Esophagus squamous epithelium (tissue), 5 donors: ENCODE measurements at places on chromosomes 2 and 18.

DNA sequence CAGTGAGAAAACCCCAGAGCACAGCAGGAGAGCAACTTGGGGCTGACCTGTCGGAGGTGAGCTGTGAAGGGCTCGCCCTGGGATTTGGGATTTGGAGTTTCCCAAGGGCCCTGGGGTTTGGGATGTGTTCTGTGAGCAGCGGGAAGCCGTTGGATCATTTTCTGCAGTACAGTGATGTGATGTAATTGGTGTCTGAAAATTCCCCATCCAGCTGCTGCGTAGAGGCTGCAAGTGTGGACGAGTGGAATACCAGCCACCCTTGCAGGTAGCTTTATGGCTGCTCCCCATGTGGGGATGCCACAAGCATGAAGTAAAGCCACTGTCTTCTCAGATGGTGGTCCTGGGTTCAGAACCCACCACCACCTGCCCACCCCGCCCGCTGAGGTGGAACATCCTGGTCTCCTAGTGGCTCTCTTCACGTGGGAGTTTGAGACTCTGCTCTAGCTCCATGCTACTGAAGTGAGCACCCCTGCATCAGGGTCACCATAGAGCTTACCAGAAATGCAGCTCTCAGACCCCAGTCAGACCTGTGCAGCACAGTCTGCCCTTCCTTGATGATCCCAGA lies 15.0 kb downstream of the IMPA2 start:
- H3K4me1 ChIP-seq, result peaks cover 74% of the 10 kb centered on the region
- peaks cover 9% of the 10 kb centered on the region for H3K36me3 ChIP-seq
- no peaks in the 10 kb centered on the region for H3K27me3 ChIP-seq
- DNase-seq, result no peak
- peak overlapping the region; percentile 67 for H3K27ac ChIP-seq

- H3K36me3 ChIP-seq, result no peaks in the 10 kb centered on the region
- H3K27ac ChIP-seq, result peak overlapping the region; percentile 42
- no peak overlapping the region for H3K4me3 ChIP-seq
- H3K27me3 ChIP-seq, result no peaks in the 10 kb centered on the region
- H3K4me1 ChIP-seq, result peaks cover 27% of the 10 kb centered on the region
- DNase-seq, result no peak
Observed at GRCh38 chr2:222709191-222709891, 37.9 kb downstream of the MOGAT1 start.

DNA sequence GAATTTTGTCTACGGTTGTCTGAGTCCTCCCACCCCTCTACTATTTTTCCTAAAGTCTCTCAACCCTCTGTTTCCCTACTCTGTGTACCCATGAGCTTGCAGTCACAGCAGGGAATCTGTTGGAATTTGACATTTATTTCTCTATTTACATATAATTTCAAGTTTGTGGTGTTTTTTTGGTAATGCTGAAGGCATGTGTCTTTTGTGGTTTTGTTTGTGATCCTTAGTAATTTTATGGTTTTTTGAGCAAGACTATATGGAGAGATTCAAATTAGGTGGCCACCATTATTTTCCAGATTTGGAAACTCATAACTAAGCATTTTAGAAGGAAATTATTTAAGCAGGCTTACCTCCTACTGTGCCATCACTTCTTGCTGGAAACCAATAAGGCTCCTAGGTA lies 27.2 kb upstream of the FBLN7 start:
- DNase-seq, result no peak
- no peak overlapping the region for H3K27ac ChIP-seq
- H3K4me3 ChIP-seq, result no peak overlapping the region
- H3K27me3 ChIP-seq, result no peaks in the 10 kb centered on the region
- H3K36me3 ChIP-seq, result no peaks in the 10 kb centered on the region

DNA sequence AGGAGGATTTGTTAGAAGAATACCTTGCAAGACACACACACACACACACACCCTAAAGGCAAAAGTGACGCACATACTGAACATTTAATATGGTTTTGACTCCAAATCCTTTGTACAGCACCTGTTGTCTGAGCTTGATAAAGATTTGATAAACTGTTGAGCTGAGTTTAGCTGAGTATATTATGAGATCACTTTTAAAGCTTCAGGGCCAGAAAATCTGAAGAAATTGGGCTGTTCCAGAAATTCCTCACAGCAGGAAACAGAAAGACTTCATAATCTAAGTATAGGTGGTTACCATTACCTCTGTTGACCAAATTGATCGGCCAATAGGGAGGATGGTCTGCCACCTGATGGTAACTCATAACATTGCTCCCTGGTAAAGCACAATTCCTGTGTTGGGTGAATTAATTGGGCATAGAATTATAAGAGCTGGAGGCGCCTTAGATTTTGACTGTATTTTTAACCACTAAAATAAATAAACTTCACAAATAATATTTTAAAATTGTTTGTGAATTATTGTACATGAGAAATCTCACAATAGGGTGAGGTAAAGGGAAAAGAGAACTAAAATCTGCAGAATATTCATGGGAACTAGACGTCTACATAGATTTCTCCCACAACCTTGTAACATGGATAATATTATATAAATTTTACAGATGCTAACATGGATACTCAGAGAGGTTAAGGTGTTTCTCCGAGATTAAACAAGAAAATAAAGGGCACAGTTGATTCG lies 21.8 kb upstream of the RPIA start:
- H3K4me1 ChIP-seq, result no peaks in the 10 kb centered on the region
- peak overlapping the region; percentile 26 for H3K27ac ChIP-seq
- no peaks in the 10 kb centered on the region for H3K27me3 ChIP-seq
- DNase-seq, result no peak

DNA sequence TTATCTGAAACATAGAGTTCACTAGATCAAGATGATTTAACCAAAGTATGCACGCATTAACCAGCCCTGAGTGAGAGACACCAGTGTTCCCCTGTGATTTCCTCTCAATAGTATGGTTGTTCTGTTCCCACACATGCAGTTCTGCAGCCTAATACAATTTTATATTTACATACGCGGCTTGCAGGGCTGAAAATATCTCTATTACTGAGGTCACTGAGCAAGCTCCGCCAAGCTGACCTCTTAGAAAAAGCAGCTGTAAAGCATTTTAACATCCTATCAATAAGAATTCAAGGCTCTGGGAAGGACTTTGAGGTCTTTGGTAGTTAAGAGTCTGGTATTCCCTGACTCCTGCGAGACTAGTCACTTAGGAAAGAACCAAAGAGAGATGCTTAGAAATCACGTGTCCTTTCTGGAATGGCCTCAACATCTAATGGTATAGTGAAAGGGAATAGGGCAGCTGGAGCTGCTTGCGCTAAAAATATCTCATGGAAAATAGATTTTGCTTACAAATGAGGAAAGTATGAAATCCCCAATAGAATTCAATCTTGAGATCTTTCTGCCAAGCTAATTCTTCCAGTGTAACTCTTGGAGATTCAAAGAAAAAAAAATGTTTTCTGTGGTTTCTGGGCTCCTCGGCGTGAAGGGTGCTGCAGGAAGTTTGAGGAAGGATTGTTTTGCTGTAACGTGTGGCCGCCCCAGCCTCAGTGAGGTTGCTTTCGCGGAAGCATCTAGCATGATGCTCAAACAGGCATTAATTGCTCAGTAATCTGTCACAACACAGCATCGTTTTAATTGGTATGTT lies 59.2 kb downstream of the DOCK10 start:
- DNase-seq, result no peak
- no peaks in the 10 kb centered on the region for H3K36me3 ChIP-seq
- peak overlapping the region; percentile 75 for H3K27ac ChIP-seq
- H3K4me1 ChIP-seq, result no peaks in the 10 kb centered on the region

DNA sequence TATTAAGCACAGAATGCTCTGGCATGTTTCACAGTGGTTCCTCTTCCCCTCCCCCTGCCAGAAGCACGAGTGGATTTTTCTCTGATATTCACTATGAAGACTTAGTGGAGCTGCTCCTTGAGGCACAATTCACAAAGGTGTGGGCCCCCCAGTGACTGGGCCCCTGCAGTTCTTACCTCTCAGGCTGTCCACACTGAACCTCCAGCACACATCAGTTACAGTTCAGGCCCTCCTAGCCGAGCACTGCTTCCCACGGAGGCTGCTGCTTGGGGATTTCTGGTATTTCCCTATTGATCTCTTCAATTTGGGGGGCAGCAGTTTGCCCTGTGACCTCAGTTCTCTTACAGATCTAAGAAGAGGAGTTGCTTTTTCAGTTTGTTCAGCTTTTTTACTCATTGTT lies 236.1 kb downstream of the SH3RF3 start:
- no peak for DNase-seq
- no peaks in the 10 kb centered on the region for H3K4me1 ChIP-seq
- no peak overlapping the region for H3K27ac ChIP-seq
- H3K36me3 ChIP-seq, result no peaks in the 10 kb centered on the region
- H3K4me3 ChIP-seq, result no peak overlapping the region

DNA sequence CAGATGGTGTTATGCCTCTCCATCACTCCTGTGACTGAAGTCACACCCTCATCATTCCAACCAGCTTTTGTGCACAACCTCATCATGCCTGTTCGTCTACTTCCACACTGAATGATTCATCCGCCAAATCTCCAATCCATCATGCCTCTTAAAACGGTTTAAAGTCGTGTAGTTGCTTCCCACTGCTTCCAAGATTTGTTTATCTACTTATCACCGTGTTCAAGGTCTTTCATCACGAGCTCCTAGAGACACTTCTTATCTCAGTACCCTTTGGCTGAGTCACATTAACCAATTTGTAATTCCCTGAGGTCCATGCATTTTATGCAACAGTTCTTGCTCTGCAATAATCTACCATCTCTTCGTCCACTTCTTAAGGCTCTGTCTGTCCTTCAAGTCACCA lies 592.3 kb upstream of the ID2 start:
- H3K4me1 ChIP-seq, result peaks cover 6% of the 10 kb centered on the region
- H3K36me3 ChIP-seq, result no peaks in the 10 kb centered on the region
- no peak overlapping the region for H3K4me3 ChIP-seq
- no peaks in the 10 kb centered on the region for H3K27me3 ChIP-seq
- no peak overlapping the region for H3K27ac ChIP-seq

DNA sequence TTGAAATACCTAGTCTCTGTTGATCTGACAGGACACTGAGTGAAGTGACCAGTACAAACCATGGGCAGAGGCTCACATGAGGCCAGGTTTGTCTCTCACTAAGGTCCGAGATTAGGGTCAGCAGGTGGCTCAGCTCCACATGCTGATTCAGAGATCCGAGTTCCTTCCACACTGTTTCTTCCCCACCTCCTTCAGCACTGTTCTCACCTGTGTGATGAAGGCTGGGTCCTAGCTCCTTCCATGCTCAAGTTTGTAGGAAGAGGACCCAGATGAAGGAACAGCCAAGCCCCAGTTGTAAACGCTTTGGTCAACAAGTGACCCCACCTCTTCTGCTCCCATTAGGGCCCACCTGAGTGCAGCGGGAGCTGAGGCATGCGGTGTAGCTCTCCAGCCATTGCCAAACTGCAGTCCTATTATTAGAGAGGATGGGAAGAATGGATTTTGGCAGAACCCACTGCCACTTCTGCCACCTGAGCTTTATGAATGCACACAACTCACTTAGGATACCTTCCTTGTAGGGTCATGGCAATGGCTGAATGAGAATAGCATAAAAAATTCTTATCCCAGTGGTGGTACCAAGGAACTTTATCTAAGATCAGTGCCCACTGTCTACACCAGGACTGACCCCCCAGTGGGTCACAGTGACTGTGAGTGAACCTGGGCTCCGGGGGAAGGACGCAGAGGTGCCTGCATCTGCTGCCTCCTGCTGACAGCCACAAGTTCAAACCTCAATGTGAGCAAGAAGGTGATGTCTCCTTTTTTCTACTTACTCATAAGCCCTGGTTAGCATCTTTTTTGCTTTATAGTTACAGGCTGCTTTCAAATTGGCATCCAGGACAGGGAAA lies 324.8 kb upstream of the HS6ST1 start:
- no peaks in the 10 kb centered on the region for H3K27me3 ChIP-seq
- H3K4me1 ChIP-seq, result no peaks in the 10 kb centered on the region
- no peaks in the 10 kb centered on the region for H3K36me3 ChIP-seq
- no peak overlapping the region for H3K4me3 ChIP-seq

GRCh38 chr2:102166189-102166845 lies 20.5 kb upstream of the IL1RL2 start:
- no peak overlapping the region for H3K4me3 ChIP-seq
- peaks cover 45% of the 10 kb centered on the region for H3K36me3 ChIP-seq
- no peaks in the 10 kb centered on the region for H3K4me1 ChIP-seq

DNA sequence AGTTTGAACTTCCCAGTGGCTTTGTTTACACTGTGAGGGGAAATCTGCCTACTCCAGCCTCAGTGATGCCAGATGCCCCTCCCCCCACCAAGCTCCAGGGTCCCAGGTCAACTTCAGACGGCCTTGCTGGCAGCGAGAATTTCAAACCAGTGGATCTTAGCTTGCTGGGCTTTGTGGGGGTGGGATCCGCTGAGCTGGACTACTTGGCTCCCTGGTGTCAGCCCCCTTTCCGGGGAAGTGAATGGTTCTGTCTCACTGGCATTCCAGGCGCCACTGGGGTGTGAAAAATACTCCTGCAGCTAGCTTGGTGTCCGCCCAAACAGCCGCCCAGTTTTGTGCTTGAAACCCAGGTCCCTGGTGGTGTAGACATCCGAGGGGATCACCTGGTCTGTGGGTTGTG lies 70.0 kb upstream of the NEUROD1 start:
- H3K4me3 ChIP-seq, result no peak overlapping the region
- no peaks in the 10 kb centered on the region for H3K4me1 ChIP-seq
- H3K27ac ChIP-seq, result no peak overlapping the region
- H3K27me3 ChIP-seq, result peaks cover 21% of the 10 kb centered on the region
- no peak for DNase-seq

GRCh38 chr2:69499966-69500365 lies 62.7 kb upstream of the NFU1 start:
- peaks cover 72% of the 10 kb centered on the region for H3K36me3 ChIP-seq
- no peaks in the 10 kb centered on the region for H3K4me1 ChIP-seq
- H3K27ac ChIP-seq, result no peak overlapping the region
- H3K27me3 ChIP-seq, result no peaks in the 10 kb centered on the region
- H3K4me3 ChIP-seq, result no peak overlapping the region
- DNase-seq, result no peak

- H3K4me1 ChIP-seq, result no peaks in the 10 kb centered on the region
- H3K27me3 ChIP-seq, result no peaks in the 10 kb centered on the region
- no peak overlapping the region for H3K4me3 ChIP-seq
Observed at GRCh38 chr2:126504949-126505348, 151.0 kb upstream of the GYPC start.

DNA sequence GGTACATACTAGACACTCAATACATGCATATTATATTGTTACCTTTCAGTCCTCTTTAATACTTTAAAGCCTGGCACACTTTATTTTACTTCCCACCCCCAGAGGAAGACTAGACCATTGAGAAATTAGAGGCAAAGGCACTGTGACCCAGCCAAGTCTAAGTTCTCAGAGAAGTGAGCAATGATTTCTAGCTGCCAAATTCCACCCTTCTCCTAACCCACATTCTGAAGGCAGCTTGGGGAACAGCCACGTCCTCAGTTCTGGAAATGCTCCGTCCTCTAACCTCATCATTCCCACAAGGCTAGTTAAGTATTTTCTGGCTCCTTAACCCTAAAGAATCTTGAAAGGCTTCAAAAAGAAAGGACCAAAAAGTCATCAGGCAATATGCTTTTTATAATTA lies 86.6 kb downstream of the COL5A2 start:
- no peaks in the 10 kb centered on the region for H3K27me3 ChIP-seq
- no peaks in the 10 kb centered on the region for H3K36me3 ChIP-seq
- DNase-seq, result no peak
- no peak overlapping the region for H3K27ac ChIP-seq
